ENCODE measurements at places on chromosomes 2 and 18. TPM values are rescaled to one million over a fixed set of nuclear protein-coding genes. Genes with fewer than 3 reads are reported as not detected.

- DNase-seq: no peak
These were observed 83.9 kb downstream of the RAB31 start for GRCh38 chr18:9791991-9792390.

DNA sequence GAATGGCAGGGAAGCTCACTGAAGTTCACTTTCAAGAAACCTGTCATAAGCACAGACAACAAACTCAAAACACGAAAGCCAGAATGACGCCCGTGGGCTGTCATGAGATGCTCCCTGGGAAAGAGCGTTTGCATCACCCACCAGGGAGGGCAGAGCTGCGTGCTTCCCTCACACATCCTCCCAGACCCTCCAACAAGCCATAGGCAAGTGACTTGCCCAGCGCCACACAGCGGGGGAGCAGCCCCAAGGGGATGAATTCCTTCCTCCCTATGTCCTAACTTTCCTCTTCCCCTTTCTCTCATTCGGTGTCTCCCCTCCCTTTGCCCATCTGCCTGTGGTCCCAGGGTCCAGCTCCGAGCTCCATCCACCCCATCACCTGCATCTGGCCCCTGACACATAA, 10.7 kb downstream of the BIN1 start:
- no peak for DNase-seq

DNA sequence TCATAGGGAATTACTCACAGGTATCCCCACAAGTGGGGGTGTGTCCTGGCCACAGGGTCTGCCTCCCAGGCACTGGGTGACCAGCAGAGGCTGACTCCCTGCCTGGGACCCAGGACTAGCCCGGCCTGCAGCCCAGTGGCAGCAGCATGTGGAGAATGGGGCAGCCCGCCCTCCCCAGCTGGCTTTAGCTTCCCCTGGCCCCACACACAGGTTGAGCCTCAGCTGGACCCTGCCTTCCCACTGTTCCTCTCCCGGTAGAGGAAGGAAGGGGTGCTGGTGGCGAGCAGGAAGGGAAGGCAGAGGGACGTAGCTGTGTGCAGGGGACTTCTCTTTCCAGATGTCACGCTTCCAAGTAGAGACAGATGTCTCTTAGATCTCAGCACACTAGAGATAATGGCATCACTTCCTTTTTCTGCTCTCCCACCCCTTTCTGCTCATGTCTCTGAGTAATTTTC, 51.4 kb downstream of the EMILIN2 start:
- DNase-seq: no peak

DNA sequence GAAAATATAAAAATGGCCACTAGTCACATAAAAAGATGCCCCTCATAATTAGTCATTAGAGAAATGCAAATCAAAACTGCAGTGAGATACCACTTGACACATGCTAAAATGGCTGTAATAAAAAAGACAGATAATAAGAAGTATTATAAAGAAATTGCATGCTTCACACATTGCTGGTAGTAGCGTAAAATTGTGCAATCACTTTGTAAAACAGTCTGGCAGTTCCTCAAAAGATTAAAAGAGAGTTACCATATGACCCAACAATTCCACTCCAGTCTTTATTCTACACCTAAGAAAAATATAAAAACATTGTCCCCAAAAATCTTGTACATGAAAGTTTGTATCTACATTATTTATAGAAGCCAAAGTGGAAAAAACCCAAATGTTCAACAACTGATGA, 170.6 kb upstream of the FIGN start:
- no peak for DNase-seq

GRCh38 chr2:79487399-79487798, 25.5 kb upstream of the CTNNA2 start:
- DNase-seq: no peak

DNA sequence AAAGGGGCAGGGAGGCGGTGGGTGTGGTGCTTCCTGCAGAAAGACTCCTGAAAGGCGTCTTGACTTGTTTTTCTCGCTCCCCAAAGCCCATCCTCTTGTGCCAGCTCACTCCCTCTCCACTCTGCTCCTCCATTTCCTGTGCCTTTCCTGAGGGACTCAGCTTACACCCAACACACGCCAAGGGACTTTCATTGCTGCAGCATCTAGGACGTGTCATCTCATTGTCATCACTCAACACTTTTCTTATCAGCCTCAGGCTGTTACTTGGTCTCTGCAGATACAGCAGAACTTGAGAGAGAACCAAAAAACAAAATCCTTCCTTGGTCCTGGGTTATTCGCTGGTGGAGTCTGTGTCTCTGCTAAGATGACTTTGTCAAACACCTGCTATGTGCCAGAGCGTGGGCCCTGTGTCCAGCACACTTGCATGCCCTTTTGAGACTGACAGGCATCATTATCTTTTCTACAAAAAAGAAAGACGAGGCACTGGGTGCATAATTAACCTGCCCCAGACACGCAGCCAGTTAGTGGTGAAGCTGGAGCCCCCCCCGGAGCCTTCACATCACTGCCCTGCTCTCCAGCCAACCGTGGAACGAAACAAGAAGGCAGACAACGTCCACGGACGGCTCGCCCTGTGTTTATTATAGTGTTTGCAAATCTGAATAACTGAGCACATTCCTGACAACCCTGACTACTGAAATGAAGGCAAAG, 261.7 kb upstream of the HDAC4 start:
- no peak for DNase-seq

The MERTK gene
- total RNA-seq: 22.2 TPM

- DNase-seq: peak; percentile 66
These were observed 93.0 kb upstream of the SMAD2 start for GRCh38 chr18:48023334-48024008.

- no peak for DNase-seq
These were observed 167.2 kb upstream of the MGAT5 start for GRCh38 chr2:134086594-134087219.

DNA sequence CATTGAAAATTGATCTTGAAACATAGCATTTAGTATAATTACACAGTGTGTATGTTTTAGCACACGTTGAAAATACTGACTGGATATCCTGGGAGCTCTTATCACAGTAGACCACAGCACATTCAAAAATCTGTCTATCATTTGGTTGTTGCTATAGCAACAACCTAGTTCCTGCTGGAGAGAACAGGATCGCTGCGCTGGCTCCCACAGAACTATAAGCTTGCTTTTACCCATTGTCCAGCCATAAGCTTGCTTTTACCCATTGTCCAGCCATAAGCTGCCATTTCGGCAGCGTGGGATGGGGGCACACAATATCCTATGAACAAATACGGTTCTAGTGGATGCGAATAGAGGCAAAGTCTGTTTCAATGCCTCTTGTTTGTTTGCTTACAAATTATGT, 70.4 kb upstream of the ST6GAL2 start:
- DNase-seq: no peak

DNA sequence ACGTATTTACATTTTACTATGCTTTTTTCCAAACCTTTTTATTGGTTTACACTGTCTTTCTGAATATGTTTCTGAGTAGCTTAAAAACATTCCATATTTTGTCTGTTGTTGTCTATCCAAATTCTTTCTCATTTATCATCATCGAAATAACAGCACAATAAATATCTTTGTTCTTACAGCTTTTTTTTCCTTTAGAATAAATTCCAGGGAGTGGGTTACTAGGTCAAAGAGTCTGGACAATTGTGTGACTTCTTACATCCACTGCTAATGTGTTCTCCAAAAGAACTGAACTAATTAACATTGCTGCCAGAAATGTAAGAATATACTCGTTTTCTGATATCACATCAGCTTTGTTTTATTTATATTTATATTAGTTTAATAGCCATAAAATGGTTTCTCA, 59.4 kb downstream of the ANKRD44 start:
- DNase-seq: no peak

- DNase-seq: no peak
These were observed 16.9 kb upstream of the HNRNPLL start for GRCh38 chr2:38619458-38620164.

The BCL2 gene
- total RNA-seq: 38.4 TPM

The GCG gene
- total RNA-seq: 1.6 TPM

DNA sequence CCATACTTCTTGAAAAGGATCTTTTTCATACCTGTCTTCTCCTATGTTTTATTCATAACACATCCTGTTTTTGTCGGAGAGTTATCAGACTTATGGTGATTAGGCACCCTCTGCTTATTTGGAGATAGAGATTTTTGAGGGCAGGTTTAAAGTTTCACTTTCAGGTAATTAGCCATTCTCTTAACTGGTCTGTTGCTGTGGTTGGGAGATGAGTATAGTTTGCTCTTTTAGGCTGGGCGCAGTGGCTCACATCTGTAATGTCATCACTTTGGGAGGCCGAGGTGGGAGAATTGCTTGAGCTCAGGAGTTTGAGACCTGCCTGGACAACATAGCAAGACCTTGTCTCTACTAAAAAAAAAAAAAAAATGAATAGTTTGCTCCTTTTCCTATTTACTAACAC, 25.3 kb downstream of the SFTPB start:
- DNase-seq: no peak

The SULT1C3 gene
- total RNA-seq: not detected

The MROH2A gene
- not detected for total RNA-seq

DNA sequence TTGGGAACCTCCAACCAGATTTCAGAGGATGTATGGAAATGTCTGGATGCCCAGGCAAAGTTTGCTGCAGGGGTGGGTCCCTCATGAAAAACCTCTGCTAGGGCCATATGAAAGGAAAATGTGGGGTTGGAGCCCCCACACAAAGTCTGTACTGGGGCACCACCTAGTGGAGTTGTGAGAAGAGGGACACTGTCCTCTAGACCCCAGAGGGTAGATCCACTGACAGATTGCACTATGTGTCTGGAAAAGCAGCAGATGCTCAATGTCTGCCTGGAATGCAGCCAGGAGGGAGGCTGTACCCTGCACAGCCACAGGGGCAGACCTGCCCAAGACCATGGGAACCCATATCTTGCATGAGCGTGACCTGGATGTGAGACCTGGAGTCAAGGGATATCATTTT, 573.7 kb upstream of the NXPH2 start:
- no peak for DNase-seq

- DNase-seq: no peak
These were observed 25.1 kb upstream of the ARHGAP25 start for GRCh38 chr2:68709421-68709911.

- no peak for DNase-seq
These were observed 13.8 kb downstream of the COL6A3 start for GRCh38 chr2:237400199-237400598.

DNA sequence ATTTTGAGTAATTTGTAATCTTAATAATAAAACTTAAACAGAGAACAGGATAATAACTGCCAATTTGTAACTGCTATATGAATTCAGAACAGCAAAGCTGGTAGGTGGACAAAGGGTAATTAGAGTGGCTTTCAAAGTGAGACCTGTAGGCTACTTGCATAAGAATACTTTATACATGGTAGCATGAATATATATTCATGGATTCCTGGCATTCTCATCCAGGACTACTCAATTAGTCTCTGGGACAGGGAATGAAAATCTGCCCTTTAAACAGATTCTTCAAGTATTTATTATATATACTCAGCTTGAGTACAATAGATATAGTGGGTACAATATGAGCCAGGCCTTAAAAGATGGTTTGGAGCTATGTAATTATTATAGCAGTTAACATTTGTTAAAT, 419.9 kb downstream of the PIK3C3 start:
- no peak for DNase-seq

DNA sequence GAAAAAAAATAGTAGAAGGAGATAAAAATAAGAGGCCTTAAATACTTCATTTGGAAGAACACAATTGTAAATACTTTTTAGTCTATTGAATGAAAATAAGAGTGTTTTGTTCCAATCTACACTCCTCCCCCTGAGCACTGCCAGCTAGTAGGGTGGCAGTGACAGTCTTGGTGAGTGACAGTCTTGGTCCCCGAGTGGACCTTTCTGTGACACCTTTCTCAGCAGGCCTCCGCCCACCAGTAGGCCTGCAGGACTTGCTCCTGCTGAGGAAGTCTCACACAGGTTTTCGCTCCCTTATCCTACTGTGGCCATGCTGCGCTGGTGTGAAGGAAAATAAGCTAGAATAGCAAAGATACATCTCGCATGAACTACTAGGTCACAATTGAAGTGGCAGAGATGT, 666.8 kb downstream of the NR4A2 start:
- DNase-seq: no peak

GRCh38 chr2:64638502-64639120, 15.1 kb downstream of the SERTAD2 start:
- DNase-seq: no peak

The ALPP gene
- total RNA-seq: not detected

GRCh38 chr2:29562319-29562718, 359.1 kb downstream of the ALK start:
- DNase-seq: no peak

GRCh38 chr2:110903548-110903947, 171.2 kb downstream of the ACOXL start:
- peak; percentile 32 for DNase-seq

DNA sequence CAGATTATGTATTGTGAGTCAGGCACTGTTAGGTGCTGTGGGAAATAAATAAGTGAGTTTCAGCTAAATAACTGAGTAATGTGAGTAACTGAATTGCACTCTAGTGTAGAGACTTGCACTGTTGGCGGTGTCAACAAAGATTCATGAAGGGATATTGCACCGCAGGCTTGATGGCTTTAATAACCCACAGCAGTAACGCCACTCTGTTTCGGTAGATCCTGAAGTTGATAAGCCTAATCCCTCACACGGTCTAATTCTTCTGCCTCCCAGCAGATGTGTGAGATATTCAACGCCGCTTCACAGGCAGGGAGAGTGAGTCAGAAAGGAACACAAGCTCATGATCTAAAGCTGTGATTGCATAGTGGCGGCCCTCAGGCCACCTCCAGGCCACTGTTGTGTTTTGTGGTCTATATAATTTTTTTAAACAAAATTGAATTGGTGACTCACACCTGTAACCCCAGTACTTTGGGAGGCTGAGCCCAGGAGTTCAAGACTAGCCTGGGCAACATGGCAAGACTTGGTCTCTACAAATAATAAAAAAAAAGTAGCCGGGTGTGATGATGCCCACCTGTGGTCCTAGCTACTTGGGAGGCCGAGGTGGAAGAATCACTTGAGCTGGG, 94.3 kb downstream of the LIPG start:
- DNase-seq: no peak

- peak; percentile 10 for DNase-seq
These were observed at the start of gene ATP6V1C2 for GRCh38 chr2:10721396-10722251. Gene ATP6V1C2, plus strand, starts transcription at chr2:10721630. Its CDS starts 1,220 bp downstream, at chr2:10722850.

DNA sequence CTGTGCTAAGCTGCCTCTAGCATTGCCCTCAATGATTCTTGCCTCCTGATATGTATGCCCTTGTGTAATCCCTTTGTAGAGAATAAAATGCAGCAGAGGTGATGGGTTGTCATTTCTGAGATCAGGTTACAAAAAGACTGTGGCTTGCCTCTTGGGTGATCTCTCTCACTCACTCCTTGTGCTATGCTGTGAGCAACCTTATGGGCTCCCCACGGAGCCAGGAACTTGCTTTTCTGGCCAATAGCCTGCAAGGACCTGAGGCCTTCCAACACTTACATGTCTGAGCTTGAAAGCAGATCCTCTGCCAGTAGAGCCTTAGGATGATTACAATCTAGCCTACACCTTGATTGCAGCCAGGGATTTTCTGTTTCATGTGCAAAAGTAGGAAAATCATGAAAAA, 123.1 kb upstream of the XIRP2 start:
- DNase-seq: no peak

The REG1B gene
- total RNA-seq: not detected

The RRM2 gene
- total RNA-seq: 6.1 TPM
